ENCODE measurements at places on chromosomes 6 and 20. TPM values are rescaled to one million over a fixed set of nuclear protein-coding genes. Genes with fewer than 3 reads are reported as not detected.

The GRIK2 gene
- not detected for total RNA-seq

The FLRT3 gene
- 0.14 TPM for total RNA-seq

The PRL gene
- total RNA-seq: not detected

The KHDC1L gene
- not detected for total RNA-seq

The SRPK1 gene
- 138 TPM for total RNA-seq

The CCN5 gene
- total RNA-seq: 0.13 TPM

The PLCB4 gene
- total RNA-seq: 3.5 TPM

The GPR6 gene
- total RNA-seq: not detected

The MMP24 gene
- 0.27 TPM for total RNA-seq

The ETV7 gene
- 0.14 TPM for total RNA-seq

The AK9 gene
- 7.3 TPM for total RNA-seq

The CST7 gene
- not detected for total RNA-seq

The ENPP1 gene
- 8.1 TPM for total RNA-seq

The TTK gene
- 38.8 TPM for total RNA-seq

The TREM2 gene
- not detected for total RNA-seq

The MUC21 gene
- total RNA-seq: not detected

The C20orf204 gene
- total RNA-seq: 2.1 TPM

The DHX16 gene
- 35.5 TPM for total RNA-seq

The RHAG gene
- not detected for total RNA-seq

The ANKRD66 gene
- total RNA-seq: not detected

The DEFB128 gene
- total RNA-seq: not detected

The PAK1IP1 gene
- 35.6 TPM for total RNA-seq

The SAPCD1 gene
- total RNA-seq: 1.6 TPM

The CST2 gene
- total RNA-seq: not detected

The MOXD1 gene
- 0.07 TPM for total RNA-seq

The SAMD3 gene
- total RNA-seq: not detected

The NOX3 gene
- not detected for total RNA-seq

The IL17A gene
- not detected for total RNA-seq
